ENCODE measurements at places on chromosomes 4 and X. TPM values are rescaled to one million over a fixed set of nuclear protein-coding genes. Genes with fewer than 3 reads are reported as not detected.

DNA sequence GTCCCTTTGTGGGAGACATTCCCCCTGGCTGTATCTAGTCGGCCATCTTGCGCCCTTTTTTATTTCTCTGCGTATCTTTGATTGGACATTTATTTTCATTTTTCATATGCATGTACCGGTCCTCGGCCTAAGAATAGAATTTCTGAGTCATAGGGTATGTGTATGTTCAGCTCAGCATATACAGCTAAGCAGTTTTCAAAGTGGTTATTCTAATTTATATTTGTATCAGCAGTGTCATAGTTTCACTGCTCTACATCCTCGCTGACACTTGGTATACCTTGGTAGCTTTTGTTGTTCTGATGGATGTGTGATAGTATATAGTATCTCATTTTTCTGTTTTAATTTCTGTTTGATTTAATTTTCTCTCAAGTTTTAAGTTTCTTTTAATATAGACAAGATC is 38.7 kb downstream of the BEX3 start:
- no peak for DNase-seq
- no peak overlapping the region for H3K4me3 ChIP-seq
- H3K4me1 ChIP-seq, result no peaks in the 10 kb centered on the region
- H3K27me3 ChIP-seq, result no peaks in the 10 kb centered on the region

DNA sequence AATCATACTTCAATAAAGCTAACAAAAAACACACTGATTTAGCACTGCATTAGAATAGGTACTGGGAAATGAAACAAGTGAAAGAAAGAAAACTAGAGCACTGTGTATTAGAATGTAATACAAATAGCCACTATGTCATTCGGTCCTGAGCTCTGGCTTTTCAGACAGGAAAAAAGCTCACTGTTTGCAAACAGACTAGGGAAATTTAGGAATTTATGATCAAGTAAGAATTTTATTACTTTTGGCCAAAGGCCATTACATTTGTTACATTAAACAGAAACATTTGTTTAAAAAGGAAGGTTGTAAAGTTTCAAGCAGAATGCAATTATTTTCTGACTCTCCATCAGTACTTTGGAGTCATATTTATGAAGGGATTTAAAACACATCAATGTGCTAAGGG is 68.7 kb downstream of the KLHL8 start:
- no peak overlapping the region for H3K4me3 ChIP-seq
- H3K36me3 ChIP-seq, result no peaks in the 10 kb centered on the region
- H3K4me1 ChIP-seq, result no peaks in the 10 kb centered on the region
- no peaks in the 10 kb centered on the region for H3K27me3 ChIP-seq
- no peak for DNase-seq

GRCh38 chr4:38605753-38606586 is 58.0 kb upstream of the KLF3 start:
- DNase-seq, result no peak
- H3K27ac ChIP-seq, result no peak overlapping the region
- H3K4me1 ChIP-seq, result no peaks in the 10 kb centered on the region
- H3K36me3 ChIP-seq, result no peaks in the 10 kb centered on the region

The AGA gene
- total RNA-seq, result 8.0 TPM

Data from heart left ventricle (tissue), 16 donors.